ENCODE measurements at places on chromosomes 2 and 18. TPM values are rescaled to one million over a fixed set of nuclear protein-coding genes. Genes with fewer than 3 reads are reported as not detected.

UGT1A10 gene
- not detected for total RNA-seq

TIA1 gene
- total RNA-seq: 146 TPM

DNA sequence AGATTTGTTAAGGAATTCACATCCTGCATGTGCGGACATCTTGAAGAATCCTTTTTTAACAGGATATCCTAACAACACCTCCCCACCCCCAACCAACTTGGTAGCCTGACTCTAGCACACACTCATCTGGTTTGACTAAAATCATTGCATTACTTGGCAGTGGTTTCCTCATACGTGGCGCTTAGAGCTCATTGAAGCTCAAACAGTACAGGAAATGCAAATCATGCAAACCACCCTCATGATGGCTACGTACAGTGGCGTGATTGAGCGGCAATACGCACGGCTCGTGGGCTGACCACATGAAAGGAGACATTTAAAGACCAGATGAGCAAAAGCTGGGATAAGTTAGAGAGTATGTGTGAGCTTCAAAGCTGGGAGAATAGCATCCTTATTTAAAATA is 336.2 kb downstream of the ZEB2 start:
- DNase-seq: peak; percentile 79

DNA sequence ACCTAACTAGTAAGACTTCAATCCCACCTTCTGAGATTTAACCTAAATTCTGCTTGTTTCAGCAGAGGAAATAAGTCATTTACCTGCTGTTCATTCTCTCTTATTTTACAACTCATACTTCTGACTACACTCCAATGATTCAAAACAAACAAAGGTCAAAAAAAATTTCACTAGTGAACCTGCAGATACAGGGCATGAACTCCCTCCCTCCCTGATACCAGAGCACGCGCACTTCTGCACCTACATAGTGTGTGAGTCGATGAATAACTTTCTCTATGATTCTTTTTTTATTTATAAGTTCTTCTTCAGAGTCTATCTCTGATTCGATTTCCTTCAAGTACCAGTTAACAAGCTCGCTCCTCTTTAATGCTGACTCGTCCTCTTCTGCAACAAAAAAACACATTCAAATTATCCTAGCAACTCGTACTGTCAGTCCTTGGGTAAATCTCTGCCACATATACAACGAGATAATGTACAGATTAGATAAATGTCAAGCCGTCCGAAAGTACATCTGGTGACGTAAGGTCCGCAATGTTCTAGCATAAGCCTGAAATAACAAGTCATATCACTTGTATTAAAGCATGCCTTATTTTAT is 7.4 kb upstream of the LCT start:
- no peak for DNase-seq

GRCh38 chr2:162828545-162828944 is 10.0 kb downstream of the KCNH7 start:
- DNase-seq: no peak
